Activated effector memory CD4-positive, alpha-beta T cell treated with anti-CD3 and anti-CD28 coated beads, Interleukin-2, amount 50 U/mL, for 16 hours (primary cell): ENCODE measurements at places on chromosomes 5 and 9.

DNA sequence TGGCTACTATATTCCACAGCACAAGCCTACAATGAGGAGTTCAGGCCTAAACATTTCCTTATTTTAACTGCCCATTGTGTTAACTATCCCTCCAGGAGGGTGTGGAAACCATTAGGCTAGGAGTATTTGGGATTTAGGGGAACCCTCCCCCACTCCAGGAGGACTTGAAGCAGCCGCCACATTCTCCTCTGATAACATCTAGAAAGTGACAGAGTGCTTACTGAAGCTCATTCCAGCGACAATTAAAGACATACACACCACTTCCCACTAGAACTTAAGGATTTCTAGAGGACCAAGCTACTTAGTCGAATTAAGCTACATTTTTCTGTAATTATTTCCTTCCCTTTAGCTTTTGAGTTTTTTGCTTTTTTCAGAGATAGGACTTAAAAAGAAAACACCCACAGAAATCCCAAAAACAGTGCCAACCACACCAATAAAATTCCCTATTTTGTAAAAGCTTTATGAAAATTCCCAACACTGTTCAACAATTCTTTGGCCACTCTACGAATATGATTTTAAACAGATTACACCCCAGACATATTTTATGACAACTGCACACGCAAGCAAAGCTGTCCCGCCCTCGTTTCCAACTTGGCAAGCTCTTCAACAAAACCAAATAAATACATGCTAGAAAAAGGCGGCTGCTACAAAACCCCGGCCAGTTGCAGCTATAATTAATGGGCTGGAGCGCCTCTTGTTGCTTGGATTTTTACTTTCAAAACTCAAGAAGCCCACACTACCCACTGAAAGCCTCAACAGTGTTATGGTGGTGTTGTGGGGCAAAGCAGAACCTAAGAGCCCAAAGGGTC lies 4.5 kb downstream of the ROR2 start:
- no peak for DNase-seq

DNA sequence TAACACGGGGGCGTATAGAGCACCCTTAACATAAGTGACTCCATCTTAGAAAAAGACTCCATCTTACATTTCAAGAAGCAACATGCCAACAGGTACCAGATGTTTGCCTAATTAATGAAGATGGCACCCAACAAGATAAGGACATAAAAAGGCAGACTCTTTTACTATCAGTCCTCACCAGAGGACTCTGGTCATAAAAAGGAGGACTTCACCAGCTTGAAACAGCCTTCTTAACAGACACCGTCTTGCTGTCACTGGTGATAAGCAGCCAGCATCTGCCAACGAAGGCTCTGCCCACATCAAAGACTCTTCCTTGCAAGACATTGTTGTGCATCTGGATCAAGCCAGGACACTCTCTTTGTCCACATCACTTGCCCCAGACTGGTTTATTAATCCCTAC lies 80.3 kb downstream of the S1PR3 start:
- no peak for DNase-seq

- DNase-seq: peak; percentile 88
Observed at GRCh38 chr9:93058355-93059010, at the start of gene SUSD3. SUSD3 (plus strand) TSS chr9:93058701; CDS start chr9:93058743, 42 bp downstream.

DNA sequence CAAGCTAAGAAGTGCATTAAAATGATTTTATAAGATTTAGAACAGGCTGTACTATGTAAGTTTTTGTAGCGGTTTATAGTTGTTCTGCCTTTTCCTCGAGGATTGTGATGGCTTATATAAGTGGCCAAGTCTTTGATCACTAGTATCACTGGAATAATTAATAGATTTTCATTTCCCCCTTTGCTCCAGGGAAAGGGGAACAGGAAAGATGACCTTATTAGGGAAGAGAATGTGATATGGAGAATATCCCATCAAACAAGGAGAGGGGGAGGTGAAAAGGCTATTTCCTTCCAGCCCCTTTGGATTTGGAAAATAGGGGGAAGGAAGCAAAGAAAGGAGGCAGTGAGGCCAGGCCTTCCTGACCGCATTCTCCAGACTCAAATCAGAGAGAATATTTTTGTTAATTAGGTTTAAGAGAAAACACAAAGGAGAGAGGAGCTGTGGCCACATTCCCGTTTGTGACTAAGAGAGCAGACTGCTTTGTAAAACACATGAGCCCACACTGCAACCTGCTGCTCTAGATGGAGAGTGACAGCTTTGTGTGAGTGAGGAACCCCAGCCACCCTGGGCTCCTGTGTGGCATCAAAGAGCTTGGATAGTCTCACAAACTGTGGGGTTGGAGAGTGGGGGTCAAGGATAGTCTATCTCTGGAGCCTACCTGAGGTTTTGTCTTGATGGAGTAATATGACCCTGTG lies 359.5 kb downstream of the DTWD2 start:
- no peak for DNase-seq

GRCh38 chr5:173331287-173331686 lies 3.1 kb upstream of the STC2 start:
- no peak for DNase-seq

- no peak for DNase-seq
Observed at GRCh38 chr9:37082214-37082765, 38.1 kb upstream of the ZCCHC7 start.

DNA sequence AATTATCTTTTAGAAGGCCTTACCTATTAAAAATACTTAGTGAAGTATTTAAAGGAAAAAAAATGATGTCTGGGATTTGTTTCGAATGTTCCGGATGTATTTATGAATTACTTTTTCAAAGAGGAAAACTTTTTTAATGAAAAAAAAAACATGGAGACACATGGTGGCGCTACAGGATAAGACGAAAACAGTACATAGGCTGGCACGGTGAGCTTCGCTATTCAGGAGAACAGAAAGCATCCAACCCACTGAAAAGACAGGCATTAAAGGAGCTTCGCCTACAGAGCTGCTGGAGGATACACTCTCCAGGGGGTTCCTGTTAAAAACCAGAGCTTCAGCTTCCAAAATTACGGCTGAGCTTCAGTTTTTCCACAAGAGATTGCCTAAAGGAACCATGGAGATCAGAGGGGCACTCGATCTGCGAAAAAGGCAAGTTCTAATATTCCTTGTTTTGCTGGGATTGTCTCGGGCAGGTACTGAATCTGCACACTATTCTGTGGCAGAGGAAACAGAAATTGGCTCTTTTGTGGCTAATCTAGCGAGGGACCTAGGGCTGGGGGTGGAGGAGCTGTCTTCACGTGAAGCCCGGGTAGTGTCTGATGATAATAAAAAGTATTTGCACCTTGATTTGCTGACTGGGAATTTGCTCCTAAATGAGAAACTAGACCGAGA lies at the start of gene PCDHB14:
Gene PCDHB14, plus strand, starts transcription at position 232 of the 672 bp plus-strand sequence. Its CDS starts 163 bp downstream, at position 395.
- no peak for DNase-seq

GRCh38 chr5:160274483-160274931 lies 37.9 kb downstream of the CCNJL start:
- no peak for DNase-seq

DNA sequence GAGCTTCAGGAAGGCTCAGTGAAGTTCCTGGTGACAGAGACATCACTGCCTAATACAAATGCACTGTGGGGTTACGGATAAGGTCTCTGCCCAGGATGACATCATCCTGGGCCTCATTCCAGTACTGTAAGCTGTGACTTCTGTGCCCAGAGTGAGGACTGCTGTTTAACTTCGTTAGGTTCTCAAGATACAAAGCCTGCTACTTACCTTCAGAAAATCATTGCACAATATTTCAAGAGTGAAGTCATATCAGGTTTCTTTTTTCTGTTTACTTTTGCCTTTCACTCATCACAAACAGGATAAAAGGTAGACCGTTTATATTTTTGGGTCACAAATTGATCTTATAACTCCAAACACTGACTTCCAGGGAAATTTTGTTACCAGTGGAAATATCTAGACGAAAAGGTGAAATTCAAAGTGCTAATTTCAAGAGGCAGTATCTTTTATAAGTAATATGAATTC lies 241.2 kb downstream of the PIK3R1 start:
- no peak for DNase-seq

- no peak for DNase-seq
Observed at GRCh38 chr9:94925751-94926430, 199.4 kb downstream of the AOPEP start.
